Activated CD4-positive, alpha-beta T cell treated with anti-CD3 and anti-CD28 coated beads, Interleukin-2, amount 10 ng/mL, durations not matched to agents 24 days and 14 days (primary cell): ENCODE measurements at places on chromosomes 3 and 15. TPM values are rescaled to one million over a fixed set of nuclear protein-coding genes. Genes with fewer than 3 reads are reported as not detected.

GRCh38 chr3:152968388-152969024 lies 133.6 kb downstream of the P2RY1 start:
- DNase-seq = no peak
- no peaks in the 10 kb centered on the region for H3K36me3 ChIP-seq
- no peak overlapping the region for H3K4me3 ChIP-seq

DNA sequence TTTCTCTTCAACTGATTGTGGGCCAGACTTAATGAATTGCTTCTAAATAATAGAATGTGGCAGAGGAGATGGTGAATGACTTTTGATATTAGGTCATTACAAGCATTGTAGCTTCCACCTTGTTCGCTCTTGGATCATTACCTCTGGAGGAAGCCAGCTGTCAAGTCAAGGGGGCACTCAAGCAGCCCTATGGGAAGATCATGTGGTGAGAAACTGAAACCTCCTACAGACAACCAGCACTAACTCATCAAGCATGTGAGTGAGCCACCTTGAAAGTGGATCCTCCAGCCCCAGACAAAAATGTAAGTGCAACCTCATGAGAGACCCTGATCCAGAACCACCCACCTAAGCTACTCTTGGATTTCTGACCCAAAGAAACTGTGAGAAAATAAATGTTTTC lies 109.8 kb upstream of the TBC1D5 start:
- DNase-seq = peak; percentile 49
- H3K4me3 ChIP-seq = no peak overlapping the region
- H3K36me3 ChIP-seq = no peaks in the 10 kb centered on the region
- peaks cover 19% of the 10 kb centered on the region for H3K27me3 ChIP-seq
- H3K27ac ChIP-seq = no peak overlapping the region
- no peaks in the 10 kb centered on the region for H3K4me1 ChIP-seq

DNA sequence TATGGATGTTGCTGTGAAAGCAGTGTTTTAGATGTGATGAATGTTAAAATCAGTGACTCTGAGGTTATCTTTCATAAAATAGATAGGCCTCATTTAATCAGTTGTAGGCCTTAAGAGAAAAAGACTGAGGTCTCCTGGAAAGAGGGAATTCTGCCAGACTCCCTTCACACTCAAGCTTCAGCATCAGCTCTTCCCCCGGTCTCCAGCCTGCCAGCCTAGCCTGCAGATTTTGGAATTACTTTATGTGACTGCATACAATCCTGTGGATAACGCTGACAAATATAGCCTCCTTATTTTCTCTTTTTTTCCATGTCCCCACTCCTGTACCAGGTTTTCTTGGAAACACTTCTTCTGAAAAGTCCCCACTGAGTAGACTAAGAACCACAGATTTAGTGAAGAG lies 510.3 kb downstream of the GBE1 start:
- H3K4me1 ChIP-seq = no peaks in the 10 kb centered on the region
- no peak overlapping the region for H3K4me3 ChIP-seq
- H3K27ac ChIP-seq = no peak overlapping the region

The GOLGA8N gene
- total RNA-seq = 4.1 and 4.5 TPM in 2 replicates

The CCDC54 gene
- total RNA-seq = not detected in 2 replicates

The LRRC3B gene
- total RNA-seq = not detected in 2 replicates

The TAGLN3 gene
- 0.33 and 0.44 TPM in 2 replicates for total RNA-seq

- no peaks in the 10 kb centered on the region for H3K27me3 ChIP-seq
- no peaks in the 10 kb centered on the region for H3K4me1 ChIP-seq
- no peak overlapping the region for H3K27ac ChIP-seq
- no peak for DNase-seq
Observed at GRCh38 chr15:32923176-32923575, 205.4 kb downstream of the GREM1 start.

GRCh38 chr3:123682781-123683504 lies 98.1 kb upstream of the HACD2 start:
- no peak overlapping the region for H3K4me3 ChIP-seq
- no peaks in the 10 kb centered on the region for H3K36me3 ChIP-seq
- no peaks in the 10 kb centered on the region for H3K4me1 ChIP-seq
- peaks cover 5% of the 10 kb centered on the region for H3K27me3 ChIP-seq

GRCh38 chr15:88029696-88030095 lies 226.8 kb downstream of the NTRK3 start:
- H3K27ac ChIP-seq = no peak overlapping the region
- H3K4me3 ChIP-seq = no peak overlapping the region
- no peaks in the 10 kb centered on the region for H3K27me3 ChIP-seq
- DNase-seq = no peak
- H3K36me3 ChIP-seq = no peaks in the 10 kb centered on the region
- no peaks in the 10 kb centered on the region for H3K4me1 ChIP-seq

DNA sequence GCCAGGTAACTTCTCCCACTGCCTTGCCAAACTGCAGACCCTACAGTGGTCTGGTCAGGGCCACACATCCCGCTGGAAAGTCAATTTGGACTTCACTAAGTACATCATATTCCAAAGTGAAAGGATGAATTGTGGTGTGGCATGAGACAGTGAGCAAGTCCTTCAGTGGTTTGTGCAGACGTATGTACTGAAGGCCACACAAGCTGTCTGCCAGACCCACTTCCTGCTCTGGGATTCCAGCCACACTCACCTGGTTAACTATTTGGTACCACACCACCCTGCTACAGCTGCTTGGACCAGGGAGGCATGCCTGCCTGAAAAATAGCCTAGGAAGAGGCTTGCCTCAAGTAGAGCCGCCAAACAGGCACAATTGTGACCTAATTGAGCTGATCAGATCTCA lies 94.1 kb upstream of the STRIT1 start:
- no peaks in the 10 kb centered on the region for H3K4me1 ChIP-seq
- no peaks in the 10 kb centered on the region for H3K36me3 ChIP-seq
- no peak overlapping the region for H3K4me3 ChIP-seq
- H3K27me3 ChIP-seq = peaks cover 6% of the 10 kb centered on the region
- DNase-seq = no peak

- H3K4me1 ChIP-seq = no peaks in the 10 kb centered on the region
- H3K4me3 ChIP-seq = no peak overlapping the region
- no peak for DNase-seq
- H3K36me3 ChIP-seq = no peaks in the 10 kb centered on the region
- H3K27me3 ChIP-seq = no peaks in the 10 kb centered on the region
Observed at GRCh38 chr3:55607844-55608243, 120.7 kb upstream of the WNT5A start.

The RETNLB gene
- total RNA-seq = not detected in 2 replicates

GRCh38 chr3:194472290-194472920 lies 14.4 kb downstream of the ATP13A3 start:
- peaks cover 6% of the 10 kb centered on the region for H3K36me3 ChIP-seq
- H3K4me1 ChIP-seq = peaks cover 21% of the 10 kb centered on the region
- no peaks in the 10 kb centered on the region for H3K27me3 ChIP-seq
- H3K27ac ChIP-seq = no peak overlapping the region

GRCh38 chr3:159987291-159987711 lies 1.3 kb upstream of the IL12A start:
- H3K4me3 ChIP-seq = peak overlapping the region; percentile 74
- peak overlapping the region; percentile 7 for H3K27ac ChIP-seq
- peaks cover 18% of the 10 kb centered on the region for H3K4me1 ChIP-seq
- H3K27me3 ChIP-seq = peaks cover 28% of the 10 kb centered on the region
- no peaks in the 10 kb centered on the region for H3K36me3 ChIP-seq

The CTDSPL2 gene
- total RNA-seq = 67.2 and 69.0 TPM in 2 replicates

GRCh38 chr3:172989373-172989772 lies 151.7 kb downstream of the SPATA16 start:
- no peak overlapping the region for H3K4me3 ChIP-seq
- H3K27me3 ChIP-seq = no peaks in the 10 kb centered on the region
- no peak overlapping the region for H3K27ac ChIP-seq
- DNase-seq = no peak
- H3K36me3 ChIP-seq = no peaks in the 10 kb centered on the region

DNA sequence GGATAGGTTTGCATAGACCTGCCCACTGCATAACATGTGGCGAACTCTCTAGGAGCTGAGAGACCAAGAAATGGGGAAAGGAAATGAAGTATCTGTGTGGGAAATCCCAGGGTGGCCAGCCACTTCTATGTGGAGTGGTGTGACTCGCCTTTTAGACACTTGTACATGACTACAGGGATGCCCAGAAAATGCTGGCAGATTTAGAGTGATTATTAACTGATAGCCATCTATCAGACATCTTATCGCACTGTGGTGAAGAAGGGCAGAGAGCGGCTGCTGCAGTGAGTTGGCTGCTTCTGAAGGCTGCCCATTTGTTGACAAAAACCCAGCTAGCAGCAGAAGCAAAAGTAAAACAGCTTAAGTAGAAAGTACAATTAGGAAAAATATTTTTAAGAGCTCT lies 18.1 kb upstream of the STAC start:
- H3K36me3 ChIP-seq = no peaks in the 10 kb centered on the region
- no peak overlapping the region for H3K4me3 ChIP-seq
- no peaks in the 10 kb centered on the region for H3K4me1 ChIP-seq
- DNase-seq = no peak

GRCh38 chr15:34812369-34812768 lies 17.0 kb upstream of the ACTC1 start:
- H3K27me3 ChIP-seq = peaks cover 29% of the 10 kb centered on the region
- DNase-seq = no peak
- no peak overlapping the region for H3K4me3 ChIP-seq
- H3K4me1 ChIP-seq = no peaks in the 10 kb centered on the region
- no peak overlapping the region for H3K27ac ChIP-seq
- H3K36me3 ChIP-seq = no peaks in the 10 kb centered on the region
